Right ventricle myocardium superior (tissue), 1 donor: ENCODE measurements at places on chromosomes 7 and 10. TPM values are rescaled to one million over a fixed set of nuclear protein-coding genes. Genes with fewer than 3 reads are reported as not detected.

DNA sequence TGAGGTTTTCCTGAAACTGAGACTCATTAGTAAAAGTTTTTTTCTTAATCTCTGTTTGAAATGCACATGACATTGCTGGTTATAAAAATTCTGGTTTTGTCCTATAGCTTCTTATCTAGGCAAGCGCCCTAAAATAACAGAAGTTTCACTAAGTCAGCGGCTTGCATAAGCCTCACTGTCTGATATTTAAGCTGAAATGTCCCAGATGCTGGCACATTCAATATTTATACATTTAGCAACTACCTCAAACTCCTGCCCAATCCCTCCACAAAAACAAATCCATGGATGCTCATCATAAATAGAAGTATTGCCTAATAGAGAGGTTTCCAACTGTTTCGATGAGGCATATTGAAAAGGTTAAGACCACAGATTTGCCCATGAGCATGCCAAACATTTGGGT is 83.1 kb upstream of the EGR2 start:
- no peak for DNase-seq

DNA sequence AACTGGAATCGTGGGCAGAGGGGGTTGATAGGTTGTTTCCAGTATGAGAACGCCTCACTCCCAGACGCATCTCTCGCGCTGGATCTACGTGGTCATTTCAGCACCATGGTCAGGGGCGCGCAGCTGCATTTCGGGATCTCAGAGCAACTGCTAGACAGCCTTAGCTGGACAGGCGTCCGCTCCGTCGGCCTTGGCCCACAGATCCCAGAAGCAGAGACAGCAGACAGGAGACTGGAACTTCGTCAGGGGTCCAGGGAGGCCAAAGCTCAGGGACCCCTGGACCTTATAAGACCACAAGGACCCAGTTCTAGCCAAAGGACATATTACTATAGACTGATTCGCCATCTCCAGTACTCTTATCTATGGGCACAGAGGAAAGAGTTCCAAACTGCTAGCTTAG is 5.3 kb downstream of the NEUROG3 start:
- peak; percentile 69 for DNase-seq

DNA sequence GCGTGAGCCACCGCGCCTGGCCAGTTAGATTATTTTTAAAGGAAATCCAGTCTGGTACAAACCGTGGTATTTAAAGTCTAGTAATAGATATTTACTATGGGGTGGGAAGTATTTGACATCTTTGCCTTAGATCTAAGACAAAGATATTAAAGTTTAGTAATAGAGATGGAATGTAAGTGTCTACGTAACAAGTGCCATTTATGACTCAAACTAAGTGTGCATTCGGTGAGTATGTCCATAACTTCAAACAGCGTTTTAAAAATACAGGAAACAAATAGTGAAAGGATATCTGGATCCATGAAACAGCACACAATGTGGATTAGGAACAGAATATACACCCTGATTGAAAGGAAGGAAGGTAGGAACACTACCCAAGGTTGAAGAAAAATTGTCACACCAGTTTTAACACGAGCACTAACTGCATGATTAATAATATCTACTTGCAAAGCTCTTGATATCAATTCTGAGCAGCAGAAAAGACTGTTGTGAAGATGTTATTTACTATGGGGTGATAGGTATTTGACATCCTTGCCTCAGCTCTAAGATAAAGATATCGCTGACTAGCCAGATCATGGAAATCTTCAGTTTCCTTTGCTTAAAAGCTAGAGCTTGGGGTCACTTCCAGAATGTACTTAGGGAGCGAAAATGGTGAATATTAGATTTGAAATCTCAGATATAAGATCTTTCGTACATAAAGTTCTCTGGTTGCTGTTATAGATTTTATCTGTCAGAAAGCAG is 48.7 kb downstream of the EPC1 start:
- no peak for DNase-seq

DNA sequence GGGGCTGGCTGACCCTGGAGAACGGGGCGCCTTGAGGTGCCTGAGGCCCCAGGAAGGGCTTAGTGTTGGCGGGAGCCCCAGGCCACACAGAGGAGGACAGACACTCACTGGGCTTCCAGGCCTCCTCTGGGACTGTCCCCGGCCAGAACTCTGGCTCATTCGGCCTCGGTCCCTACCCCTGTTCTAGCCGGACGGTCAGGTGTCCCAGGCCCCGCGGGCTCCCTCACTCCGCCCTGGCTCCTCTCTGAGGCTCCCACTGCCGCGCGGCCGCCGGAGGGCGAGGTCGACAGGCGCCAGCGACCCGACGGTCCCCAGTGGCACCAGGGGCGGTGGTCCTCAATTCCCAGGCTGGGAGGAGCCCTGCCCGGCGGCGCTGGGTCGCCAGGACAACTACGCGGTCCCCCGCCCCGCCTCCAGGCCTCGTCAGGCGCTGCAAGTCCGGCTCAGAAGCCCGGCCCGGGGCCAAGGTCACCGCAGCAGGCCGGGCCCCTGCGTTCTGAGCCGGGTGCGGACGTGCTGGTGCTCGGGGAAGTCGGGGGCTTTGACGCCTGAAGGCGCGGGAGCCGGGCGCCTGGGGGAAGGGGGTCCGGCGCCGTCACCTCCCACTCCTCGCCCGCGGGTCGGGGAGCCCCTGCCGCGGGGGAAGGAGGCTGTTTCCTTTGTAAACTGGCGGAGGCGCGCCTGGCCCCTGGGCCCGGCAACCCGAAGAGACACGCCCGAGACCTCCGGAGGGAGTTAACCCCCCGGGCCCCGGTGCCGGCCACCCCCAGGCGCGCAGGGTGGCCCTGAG is 1.1 kb upstream of the PWWP2B start:
- DNase-seq: peak; percentile 91

DNA sequence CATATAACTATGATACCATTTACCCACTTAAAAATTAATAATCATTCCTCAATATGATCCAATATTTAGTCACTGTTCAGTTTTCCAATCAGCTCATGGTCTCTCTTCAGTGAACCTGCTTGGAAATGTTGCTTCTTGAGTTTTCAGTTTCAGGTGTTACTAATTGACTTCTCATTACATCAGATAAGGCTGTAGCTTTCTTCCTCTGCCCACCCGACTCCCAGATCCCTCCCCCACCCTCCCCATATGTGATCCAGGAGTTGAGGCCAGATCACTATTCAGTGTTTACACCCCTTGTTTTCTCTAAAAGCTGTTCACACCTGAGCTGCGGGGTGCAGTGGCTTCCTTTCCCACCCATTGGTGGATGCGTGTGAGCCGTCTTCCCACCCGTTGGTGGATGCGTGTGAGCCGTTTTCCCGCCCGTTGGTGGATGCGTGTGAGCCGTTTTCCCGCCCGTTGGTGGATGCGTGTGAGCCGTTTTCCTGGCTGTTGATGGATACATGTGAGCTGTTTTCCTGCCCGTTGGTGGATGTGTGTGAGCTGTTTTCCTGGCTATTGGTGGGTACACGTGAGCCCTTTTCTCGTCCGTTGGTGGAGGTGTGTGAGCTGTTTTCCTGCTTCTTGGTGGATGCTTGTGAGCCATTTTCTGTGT is 3.2 kb upstream of the MTG1 start:
- no peak for DNase-seq

DNA sequence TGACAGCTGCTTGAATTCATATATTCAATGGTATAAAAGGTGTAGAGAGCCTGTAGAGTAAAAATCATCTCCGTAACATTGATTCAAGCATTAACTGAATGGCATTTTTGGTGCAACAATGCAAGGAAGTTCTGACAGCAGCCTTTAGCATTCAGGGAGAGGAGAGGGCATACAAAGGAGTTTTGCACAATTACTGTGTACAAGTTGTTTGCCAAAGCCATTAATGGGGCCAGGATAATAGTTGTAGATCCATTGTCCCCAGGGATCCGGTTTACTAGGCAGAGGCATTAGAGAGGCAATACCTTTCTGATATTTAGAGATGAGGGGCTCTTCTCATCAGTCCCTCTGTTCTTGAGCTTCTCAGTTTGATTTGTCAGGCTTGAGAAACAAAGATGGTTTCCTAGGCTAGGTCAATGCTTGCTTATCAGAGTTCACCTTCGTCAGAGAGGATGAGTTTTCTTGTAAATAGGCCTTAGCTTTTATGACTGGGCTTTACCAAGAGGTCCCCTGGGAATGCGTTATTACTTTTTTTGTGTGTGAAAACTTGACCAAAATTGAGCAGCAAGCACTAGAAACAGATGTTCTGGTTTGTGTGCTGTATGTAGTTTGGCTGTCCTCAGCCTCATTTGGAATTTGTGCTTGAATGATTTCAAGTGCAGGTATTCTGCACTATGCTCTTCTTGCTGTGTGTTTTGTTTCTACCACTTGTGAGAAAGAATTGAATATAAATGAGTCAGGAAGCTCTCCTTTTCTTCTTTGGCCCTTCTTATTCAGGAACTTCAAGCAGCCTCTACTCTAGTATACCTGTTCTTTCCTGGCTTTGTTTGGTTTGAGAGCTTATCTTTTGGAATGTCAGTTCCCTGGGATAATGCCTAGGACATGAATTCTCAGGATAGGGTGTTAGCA is 32.0 kb downstream of the SND1 start:
- DNase-seq: no peak

DNA sequence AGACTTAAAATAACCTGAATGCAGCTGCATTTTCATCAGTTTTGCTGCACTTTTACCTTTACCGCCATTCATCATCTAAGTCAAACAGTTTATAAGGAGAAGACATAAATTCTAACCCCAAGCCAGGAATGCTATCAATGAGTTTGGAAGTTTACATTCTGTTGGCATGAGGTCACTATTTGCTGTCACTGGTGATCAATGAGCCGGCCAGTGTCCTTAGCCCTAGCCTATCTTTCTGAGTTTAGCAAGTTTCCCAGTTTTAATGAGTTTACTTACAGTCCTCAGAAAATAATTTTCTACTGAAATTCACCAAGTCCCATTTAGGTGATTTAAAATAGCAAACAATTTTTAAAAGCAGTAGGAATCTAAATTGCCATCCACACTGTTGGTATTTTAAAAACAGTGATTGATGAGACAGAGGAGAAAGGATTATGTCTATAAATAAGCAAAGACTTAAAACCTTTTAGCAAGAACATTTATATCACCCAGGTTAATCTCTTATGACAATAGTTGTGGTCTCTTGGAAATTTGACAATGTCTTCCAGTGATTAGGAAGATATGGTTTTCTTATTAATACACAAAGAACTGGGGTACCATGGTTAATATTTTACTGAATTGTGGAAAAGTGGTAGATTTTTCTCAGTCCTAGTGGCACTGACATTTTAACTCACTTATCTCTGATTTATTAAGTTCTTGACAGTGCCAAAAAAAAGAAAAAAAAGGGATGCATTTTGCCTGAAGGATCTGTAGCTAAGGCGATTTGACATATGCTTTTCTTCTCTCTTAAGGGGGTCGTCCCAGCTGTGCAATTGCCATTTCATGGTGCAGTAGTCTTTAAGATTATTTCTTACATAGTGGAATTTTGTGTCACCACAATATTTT is 443.4 kb upstream of the ANKRD30A start:
- no peak for DNase-seq

GRCh38 chr10:25522946-25523608 is 348.3 kb downstream of the GPR158 start:
- DNase-seq: no peak

- DNase-seq: no peak
These were observed 116.7 kb upstream of the PDLIM1 start for GRCh38 chr10:95407546-95407945.

- DNase-seq: no peak
These were observed 6.6 kb downstream of the C10orf90 start for GRCh38 chr10:126663880-126664279.

DNA sequence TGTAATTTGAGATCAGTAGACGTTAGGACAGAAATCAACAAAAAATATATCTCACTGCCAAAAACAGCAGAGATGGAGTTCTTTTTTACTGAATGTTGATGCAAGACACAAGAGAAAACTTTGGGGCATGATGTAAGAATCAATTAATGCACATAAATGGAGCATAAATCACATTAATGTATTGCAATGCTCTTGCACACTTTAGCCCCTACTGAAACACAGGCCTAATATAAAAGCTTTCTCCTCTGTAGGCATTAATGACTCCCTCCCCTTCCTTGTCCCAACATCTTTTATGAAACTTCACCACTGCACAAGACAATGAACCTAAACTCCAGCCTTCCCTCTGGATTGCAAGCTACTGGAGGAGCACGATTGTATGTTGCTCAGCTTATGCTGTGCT is 58.8 kb downstream of the CACNA2D1 start:
- DNase-seq: no peak

GRCh38 chr7:152035817-152036216 is 10.3 kb downstream of the GALNT11 start:
- no peak for DNase-seq

DNA sequence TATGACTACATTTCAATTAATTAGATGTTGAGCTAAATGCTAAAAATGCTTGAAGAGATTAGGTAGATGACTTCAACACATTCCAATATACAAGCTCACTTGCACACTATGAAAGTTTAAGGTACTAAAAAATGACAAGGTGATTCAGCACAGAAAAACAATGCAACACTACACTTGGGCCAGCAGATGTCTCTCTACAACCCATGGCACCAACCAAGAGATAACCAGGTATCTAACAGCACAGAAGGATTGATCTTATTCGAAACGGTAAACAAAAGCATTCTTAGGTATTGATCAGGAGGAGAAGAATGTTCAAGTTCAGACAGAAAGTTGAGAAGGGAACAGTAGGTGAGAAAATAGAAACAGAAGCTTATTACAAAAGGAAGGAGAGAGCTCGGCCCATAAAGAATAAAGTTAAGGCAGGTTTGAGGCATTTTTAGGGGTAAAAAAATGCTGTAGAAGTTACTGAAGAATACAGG is 248.2 kb upstream of the KLF14 start:
- DNase-seq: no peak

- no peak for DNase-seq
These were observed 192.0 kb downstream of the OTUD1 start for GRCh38 chr10:23630885-23631284.

IGF2BP3 gene
- total RNA-seq: not detected

JCAD gene
- total RNA-seq: 25.5 TPM

SMKR1 gene
- not detected for total RNA-seq

AMPH gene
- total RNA-seq: 1.7 TPM

ZNF239 gene
- 2.0 TPM for total RNA-seq

TMEM196 gene
- total RNA-seq: not detected

MACC1 gene
- total RNA-seq: 0.19 TPM

SPDYE5 gene
- not detected for total RNA-seq

NODAL gene
- not detected for total RNA-seq

HHEX gene
- 2.6 TPM for total RNA-seq

SYPL1 gene
- total RNA-seq: 88.8 TPM
